ENCODE measurements at places on chromosomes 2 and 18. TPM values are rescaled to one million over a fixed set of nuclear protein-coding genes. Genes with fewer than 3 reads are reported as not detected.

KCTD18 gene
- 11.4 TPM for total RNA-seq

FAM228A gene
- total RNA-seq = not detected

COQ10B gene
- total RNA-seq = 16.7 TPM

ATAD2B gene
- total RNA-seq = 4.5 TPM

ANKRD30B gene
- 0.17 TPM for total RNA-seq

MPV17 gene
- total RNA-seq = 76.5 TPM

TFPI gene
- total RNA-seq = 99.7 TPM

MARS2 gene
- total RNA-seq = 5.8 TPM

KRTCAP3 gene
- total RNA-seq = 10.0 TPM

NEURL3 gene
- total RNA-seq = 1.0 TPM

IL1F10 gene
- not detected for total RNA-seq

NOL4 gene
- total RNA-seq = 0.07 TPM

CD8B2 gene
- not detected for total RNA-seq

PPIG gene
- 21.9 TPM for total RNA-seq

DCC gene
- not detected for total RNA-seq

TMEM178A gene
- 2.8 TPM for total RNA-seq

SIGLEC15 gene
- total RNA-seq = 9.4 TPM

LOXL3 gene
- total RNA-seq = 5.9 TPM

SLC4A5 gene
- 0.14 TPM for total RNA-seq

DNAJC10 gene
- 89.5 TPM for total RNA-seq

COL4A3 gene
- total RNA-seq = under 0.01 TPM

ATF2 gene
- total RNA-seq = 22.6 TPM

RAX gene
- not detected for total RNA-seq

AGXT gene
- total RNA-seq = not detected

CERKL gene
- 0.40 TPM for total RNA-seq

LINC00305 gene
- total RNA-seq = not detected

ERBB4 gene
- total RNA-seq = 1.4 TPM

All from epithelial cell of proximal tubule (primary cell).